ENCODE measurements at places on chromosomes 6 and 20.
A peak's percentile ranks its signal among the peaks of the same experiment; 100 is the strongest.

GRCh38 chr6:604579-604978 is 52.3 kb downstream of the HUS1B start:
- no peaks in the 10 kb centered on the region for H3K27me3 ChIP-seq
- no peak overlapping the region for H3K4me3 ChIP-seq
- peaks cover 11% of the 10 kb centered on the region for H3K36me3 ChIP-seq

DNA sequence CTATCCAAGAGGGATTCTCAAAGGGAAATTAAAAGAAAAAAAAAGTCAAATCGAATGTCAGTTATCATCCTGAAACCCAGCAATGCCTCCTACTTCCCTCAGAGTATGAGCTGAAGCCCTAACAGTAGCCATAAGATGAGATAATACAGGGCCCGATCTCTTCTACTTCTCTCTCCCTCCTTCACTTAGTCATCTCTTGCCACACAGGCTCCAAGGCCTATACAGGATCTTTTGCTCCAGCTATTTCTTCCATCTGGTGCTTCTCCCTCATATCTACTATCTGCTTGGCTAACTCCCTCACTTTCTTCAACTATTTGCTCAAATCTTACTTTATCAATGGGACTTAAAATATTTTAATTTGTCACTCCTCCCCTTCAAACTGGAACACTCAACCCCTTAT is 215.3 kb downstream of the RNGTT start:
- H3K27ac ChIP-seq = no peak overlapping the region
- peaks cover 4% of the 10 kb centered on the region for H3K36me3 ChIP-seq
- H3K4me1 ChIP-seq = peaks cover 8% of the 10 kb centered on the region
- no peak for DNase-seq
- H3K27me3 ChIP-seq = no peaks in the 10 kb centered on the region

DNA sequence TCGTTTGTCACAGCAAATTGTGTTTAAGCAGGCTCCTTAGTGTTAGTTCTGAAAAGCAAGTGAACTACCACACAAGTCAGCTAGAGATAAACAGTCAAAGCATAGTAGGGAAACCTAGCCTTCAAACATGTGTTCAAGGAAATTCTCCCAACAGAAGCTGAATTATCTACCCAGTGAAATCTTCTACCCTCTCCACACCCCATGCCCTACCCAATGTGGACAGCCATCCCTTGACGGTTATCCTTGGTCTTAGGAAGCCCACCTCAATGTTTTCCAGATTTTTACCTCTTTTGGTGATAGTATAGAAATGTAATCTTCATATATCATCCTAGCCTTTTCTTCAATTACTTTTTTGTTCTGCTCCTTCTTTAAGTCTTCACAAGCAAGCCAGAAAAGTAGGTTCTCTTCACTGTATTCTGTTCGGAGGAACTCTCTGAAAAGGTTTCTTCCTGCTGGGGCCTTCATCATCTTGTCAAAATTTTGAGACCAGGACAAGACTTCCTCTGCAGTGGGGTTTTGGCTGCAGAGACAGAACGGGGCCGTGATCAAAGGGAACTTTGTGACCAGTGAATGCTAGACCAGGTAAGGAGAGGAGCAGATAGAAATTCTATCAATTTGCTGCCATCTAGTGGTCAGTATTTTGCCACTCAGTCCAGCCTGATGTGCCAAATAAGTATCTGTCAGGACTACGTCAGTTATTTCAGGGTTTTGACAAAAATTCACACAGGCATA is 21.6 kb upstream of the MTRF1L start:
- H3K4me3 ChIP-seq = no peak overlapping the region
- peaks cover 35% of the 10 kb centered on the region for H3K27me3 ChIP-seq
- H3K27ac ChIP-seq = no peak overlapping the region
- DNase-seq = no peak
- peaks cover 2% of the 10 kb centered on the region for H3K36me3 ChIP-seq

DNA sequence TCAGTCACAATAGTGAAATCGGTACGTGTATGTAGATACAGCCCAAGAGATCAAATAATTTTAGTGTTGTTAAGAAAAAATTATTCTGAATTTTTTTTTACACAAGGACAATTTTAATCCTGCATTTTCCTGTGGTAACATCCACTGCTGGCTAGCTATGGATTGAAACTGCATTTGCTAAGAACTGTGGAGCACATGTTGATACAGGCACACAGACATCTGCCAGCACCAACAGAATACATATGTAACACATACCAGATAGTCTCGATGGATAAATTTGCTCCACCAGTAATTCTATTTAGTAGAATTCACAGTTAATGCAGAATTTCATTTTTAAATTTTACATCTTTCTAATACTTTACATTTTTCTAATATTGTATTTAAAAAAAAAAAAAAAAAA is 2.2 kb downstream of the ASIP start:
- peaks cover 25% of the 10 kb centered on the region for H3K27me3 ChIP-seq
- DNase-seq = no peak

- peak within 1 kb of the TSS; percentile 98 for H3K4me3 ChIP-seq
- H3K27ac ChIP-seq = peak within 1 kb of the TSS; percentile 93
- H3K4me1 ChIP-seq = peaks cover 40% of the 10 kb centered on the region
These were observed at the start of gene ELOVL4 for GRCh38 chr6:79947191-79948186. Gene ELOVL4 (minus strand): TSS chr6:79947553. CDS start chr6:79947279, 274 bp downstream.

DNA sequence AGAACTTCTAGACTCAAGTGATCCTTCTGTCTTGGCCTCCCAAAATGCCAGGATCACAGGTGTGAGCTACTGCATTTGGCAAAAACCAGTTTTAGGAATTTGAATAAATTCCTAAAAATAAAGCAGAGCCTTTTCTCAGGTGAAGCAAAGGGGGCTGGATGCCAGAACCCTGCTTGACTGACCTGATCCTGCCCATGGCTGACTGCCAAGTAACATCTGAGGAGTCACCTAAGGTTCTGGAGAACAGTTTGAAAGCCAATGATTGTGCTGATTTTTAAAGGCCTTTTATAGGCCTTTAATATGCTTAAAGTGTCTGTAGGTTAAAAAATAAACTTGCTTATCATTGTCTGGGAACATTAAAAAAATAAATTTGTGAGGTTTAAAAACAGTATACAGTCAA is 14.1 kb upstream of the ZSCAN12 start:
- no peak overlapping the region for H3K27ac ChIP-seq
- H3K36me3 ChIP-seq = no peaks in the 10 kb centered on the region
- peaks cover 29% of the 10 kb centered on the region for H3K27me3 ChIP-seq
- H3K4me1 ChIP-seq = no peaks in the 10 kb centered on the region
- DNase-seq = no peak
- H3K4me3 ChIP-seq = no peak overlapping the region

GRCh38 chr6:101146389-101146788 is 247.1 kb upstream of the GRIK2 start:
- H3K36me3 ChIP-seq = no peaks in the 10 kb centered on the region
- DNase-seq = no peak
- no peaks in the 10 kb centered on the region for H3K4me1 ChIP-seq
- H3K4me3 ChIP-seq = no peak overlapping the region
- H3K27ac ChIP-seq = no peak overlapping the region

- no peak overlapping the region for H3K27ac ChIP-seq
- H3K4me1 ChIP-seq = peaks cover 7% of the 10 kb centered on the region
- no peaks in the 10 kb centered on the region for H3K27me3 ChIP-seq
- no peaks in the 10 kb centered on the region for H3K36me3 ChIP-seq
- DNase-seq = no peak
These were observed 19.8 kb upstream of the ENPP1 start for GRCh38 chr6:131787766-131788712.

DNA sequence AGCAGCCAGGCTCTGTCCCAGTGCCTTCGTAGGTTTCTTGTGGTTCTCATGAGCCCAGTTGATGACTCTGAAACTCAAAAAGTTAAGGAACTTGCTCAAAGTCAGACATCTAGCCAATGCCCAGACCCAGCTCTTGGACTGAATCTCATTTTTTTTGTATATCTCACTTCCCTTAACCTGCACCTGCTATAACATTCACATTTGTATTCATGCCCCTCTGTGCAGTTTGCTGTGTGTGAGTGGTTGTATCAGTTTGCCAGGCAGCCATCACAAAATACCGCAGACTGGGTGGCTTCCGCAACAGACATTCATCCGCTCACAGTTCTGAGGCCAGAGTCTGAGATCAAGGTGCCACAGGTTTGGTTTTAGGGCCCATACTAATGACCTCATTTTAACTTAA is 49.9 kb downstream of the IPCEF1 start:
- peaks cover 9% of the 10 kb centered on the region for H3K4me1 ChIP-seq
- H3K4me3 ChIP-seq = no peak overlapping the region
- H3K36me3 ChIP-seq = peaks cover 2% of the 10 kb centered on the region
- H3K27ac ChIP-seq = no peak overlapping the region

DNA sequence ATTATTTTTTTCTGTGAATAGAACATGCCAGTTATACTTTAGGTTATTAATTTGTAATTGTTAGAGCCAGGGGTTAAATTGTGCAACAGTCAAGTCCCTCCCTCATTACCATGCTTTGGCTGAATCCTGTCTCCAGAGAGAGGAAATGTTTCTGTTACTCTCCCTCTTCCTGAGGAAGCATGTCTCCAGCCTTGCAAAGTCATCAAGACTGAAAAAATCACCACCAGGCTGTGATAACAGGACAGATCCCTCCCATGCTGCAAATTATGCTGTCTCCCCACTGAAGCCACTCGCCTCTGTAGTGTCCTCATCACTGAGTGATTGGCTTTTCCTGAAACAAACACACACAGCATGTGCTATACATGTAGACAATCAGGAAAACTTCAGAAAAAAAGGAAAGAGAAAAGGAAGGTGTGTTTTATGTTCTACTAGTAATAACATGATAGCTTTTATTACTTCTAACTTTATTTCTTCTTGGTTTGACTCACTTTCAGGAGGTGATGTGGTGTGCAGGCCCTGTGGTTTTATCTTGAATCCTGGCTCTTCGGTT is 290.0 kb upstream of the JAG1 start:
- no peak overlapping the region for H3K4me3 ChIP-seq
- no peak for DNase-seq
- H3K27me3 ChIP-seq = no peaks in the 10 kb centered on the region
- no peaks in the 10 kb centered on the region for H3K36me3 ChIP-seq

- H3K4me1 ChIP-seq = peaks cover 16% of the 10 kb centered on the region
- H3K4me3 ChIP-seq = no peak overlapping the region
- H3K27me3 ChIP-seq = no peaks in the 10 kb centered on the region
- no peak for DNase-seq
These were observed 16.5 kb downstream of the PEDS1 start for GRCh38 chr20:50136822-50137599.

DNA sequence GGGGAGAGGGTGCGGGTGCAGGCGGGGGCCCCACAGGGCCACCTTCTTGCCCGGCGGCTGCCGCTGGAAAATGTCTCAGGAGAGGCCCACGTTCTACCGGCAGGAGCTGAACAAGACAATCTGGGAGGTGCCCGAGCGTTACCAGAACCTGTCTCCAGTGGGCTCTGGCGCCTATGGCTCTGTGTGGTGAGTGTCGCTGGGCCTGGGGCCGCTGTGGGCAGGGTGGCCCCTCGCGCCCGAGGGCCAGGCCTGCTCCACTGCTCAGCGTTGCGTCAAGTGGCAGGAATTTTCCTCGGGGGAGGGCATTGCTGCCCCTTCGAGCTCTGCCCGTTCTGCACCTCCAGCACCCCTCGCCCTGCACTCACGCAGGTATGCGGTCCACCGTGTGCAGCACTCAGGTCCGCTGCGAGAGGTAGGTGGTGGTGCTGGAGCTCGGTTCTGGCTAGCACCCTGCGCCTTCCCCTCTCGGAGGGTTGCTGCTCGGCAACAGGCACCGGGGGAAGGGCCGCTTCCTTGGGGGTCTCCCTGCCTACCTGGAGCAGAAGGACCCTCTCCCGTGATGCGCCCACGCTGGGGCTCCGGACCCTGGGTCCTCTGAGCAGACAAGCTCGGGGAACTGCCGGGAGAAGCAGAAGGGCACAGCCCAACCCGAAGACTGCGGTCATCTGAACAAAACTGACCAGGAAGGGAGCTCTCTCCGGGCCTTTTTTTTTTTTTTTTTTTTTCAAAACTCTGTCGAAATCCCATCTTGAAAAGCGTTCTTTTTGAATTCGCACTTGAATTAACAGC is 674 bp downstream of the MAPK14 start:
- H3K4me3 ChIP-seq = peak overlapping the region; percentile 95
- H3K27me3 ChIP-seq = peaks cover 21% of the 10 kb centered on the region
- H3K4me1 ChIP-seq = peaks cover 38% of the 10 kb centered on the region
- DNase-seq = peak; percentile 30
- peaks cover 2% of the 10 kb centered on the region for H3K36me3 ChIP-seq

- H3K4me3 ChIP-seq = no peak overlapping the region
- no peak for DNase-seq
- no peaks in the 10 kb centered on the region for H3K36me3 ChIP-seq
- H3K27ac ChIP-seq = no peak overlapping the region
These were observed 6.3 kb upstream of the NXT1 start for GRCh38 chr20:23344336-23344735.

- peaks cover 2% of the 10 kb centered on the region for H3K4me1 ChIP-seq
- no peak overlapping the region for H3K27ac ChIP-seq
- no peak for DNase-seq
- H3K4me3 ChIP-seq = no peak overlapping the region
- peaks cover 2% of the 10 kb centered on the region for H3K36me3 ChIP-seq
- H3K27me3 ChIP-seq = peaks cover 27% of the 10 kb centered on the region
These were observed 61.0 kb downstream of the EDN3 start for GRCh38 chr20:59361411-59361810.

DNA sequence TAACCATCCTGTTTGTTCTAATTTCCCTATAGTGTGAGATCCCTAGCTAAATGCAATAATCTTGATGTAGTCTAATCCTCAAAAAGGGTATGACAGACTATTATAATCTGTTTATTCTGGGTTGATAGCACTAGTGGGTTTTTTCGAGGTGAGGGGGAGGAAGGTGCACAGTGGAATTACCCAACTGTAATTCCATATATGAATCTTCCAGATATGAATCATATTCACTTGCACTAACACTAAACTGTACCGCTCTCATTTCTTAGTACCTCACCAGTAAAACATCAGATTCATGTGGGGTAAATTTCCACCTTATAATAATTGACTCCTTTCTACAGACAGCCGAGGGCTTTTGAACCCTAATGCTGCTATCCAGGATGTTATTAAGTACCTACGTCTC is 16.5 kb downstream of the NCOA7 start:
- H3K4me1 ChIP-seq = peaks cover 57% of the 10 kb centered on the region
- H3K27ac ChIP-seq = peak overlapping the region; percentile 88
- H3K27me3 ChIP-seq = no peaks in the 10 kb centered on the region
- peaks cover 7% of the 10 kb centered on the region for H3K36me3 ChIP-seq
- no peak overlapping the region for H3K4me3 ChIP-seq
- DNase-seq = no peak

- no peaks in the 10 kb centered on the region for H3K36me3 ChIP-seq
- peaks cover 2% of the 10 kb centered on the region for H3K4me1 ChIP-seq
- no peak overlapping the region for H3K4me3 ChIP-seq
- no peak overlapping the region for H3K27ac ChIP-seq
- DNase-seq = no peak
These were observed 60.9 kb downstream of the DLL1 start for GRCh38 chr6:170229851-170230519.
